Right atrium auricular region (tissue), 2 donors: ENCODE measurements at places on chromosomes 2 and 18. TPM values are rescaled to one million over a fixed set of nuclear protein-coding genes. Genes with fewer than 3 reads are reported as not detected.

SLC19A3 gene
- total RNA-seq = 3.5 TPM

IL36RN gene
- not detected for total RNA-seq

NR4A2 gene
- total RNA-seq = 3.7 TPM

GRCh38 chr2:128260239-128261138 is 58.2 kb downstream of the HS6ST1 start:
- peak; percentile 82 for DNase-seq

DNA sequence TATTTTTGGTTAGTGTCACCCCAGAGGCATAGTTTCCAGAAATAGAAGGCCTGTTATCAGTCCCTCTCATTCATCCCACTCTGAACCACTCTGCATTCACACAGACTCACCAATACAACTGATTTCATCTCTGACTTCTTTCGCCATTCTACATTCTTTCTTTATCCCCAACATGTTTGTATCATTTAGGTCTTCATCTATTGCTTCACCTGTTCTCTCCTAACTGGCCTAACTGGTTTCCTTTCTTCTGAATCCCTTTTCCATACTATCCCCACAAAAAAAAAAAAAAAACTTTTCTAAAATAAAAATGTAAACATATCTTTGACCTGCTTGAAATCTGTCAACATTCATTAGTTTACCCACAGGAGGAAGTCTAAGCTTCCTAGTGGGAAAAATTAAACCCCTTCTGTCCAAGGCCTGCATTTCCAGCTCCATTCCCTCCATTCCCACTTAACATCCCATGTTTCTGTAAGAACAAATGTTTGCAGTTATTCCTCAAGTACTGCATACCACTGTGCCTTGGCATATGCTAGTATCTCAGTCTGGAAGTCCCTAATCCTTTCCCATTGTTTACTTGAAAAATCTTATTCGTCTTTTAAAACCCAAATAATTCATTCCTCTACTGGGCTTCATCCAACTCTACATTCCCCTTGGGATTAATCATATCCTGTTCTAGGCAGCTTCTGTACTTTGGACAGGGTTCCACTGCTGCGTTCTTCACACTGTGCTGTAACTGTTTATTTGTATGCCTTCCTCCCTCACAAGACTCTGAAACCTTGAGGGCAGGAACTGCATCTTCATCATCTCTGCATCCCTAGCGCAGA is 68.5 kb downstream of the FIGN start:
- DNase-seq = no peak

DNA sequence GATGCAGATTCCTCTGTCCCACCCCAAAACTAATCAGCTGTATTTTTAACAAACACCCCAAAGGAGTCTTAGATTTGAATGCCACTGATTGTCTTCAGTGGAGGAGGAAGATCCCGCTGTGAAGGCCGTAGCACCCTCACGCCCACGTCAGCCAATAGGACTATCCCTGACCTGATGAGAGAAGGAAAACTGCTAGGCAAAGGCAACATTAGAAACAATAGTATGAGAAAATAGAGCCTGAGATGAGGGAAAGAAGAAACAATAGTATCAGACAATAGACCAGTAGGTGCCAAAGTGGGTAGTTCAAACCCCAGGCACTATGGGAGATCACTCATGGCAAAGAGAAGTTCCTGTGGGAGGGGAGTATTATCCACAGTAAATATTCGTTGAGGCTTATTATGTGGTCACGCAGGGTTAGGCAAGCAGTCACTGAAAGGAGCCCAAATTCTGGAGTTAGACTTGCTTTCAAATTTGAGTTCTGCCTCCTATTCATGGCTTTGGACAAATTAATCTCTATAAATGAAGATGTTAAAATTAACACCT is 2.8 kb downstream of the PCBP1 start:
- no peak for DNase-seq

DNA sequence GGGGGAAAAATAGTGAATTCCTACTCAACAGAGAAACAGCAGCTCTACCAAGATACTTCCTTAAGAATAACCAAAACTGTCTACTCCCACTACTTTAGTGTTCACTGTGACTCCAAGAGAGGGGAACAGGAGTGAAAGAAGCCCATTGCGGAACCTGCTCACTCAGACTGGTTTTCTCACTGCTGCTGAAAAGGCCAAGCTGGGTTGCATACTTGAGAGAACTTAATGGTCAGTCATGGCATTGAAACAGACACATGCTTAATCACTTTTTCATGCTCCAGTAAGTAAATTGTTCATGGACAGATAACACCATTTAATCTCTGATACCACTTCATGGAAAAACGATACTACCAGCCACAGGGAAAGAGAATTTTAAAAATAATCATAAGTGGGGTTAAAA is 35.7 kb upstream of the SLC8A1 start:
- no peak for DNase-seq
